ENCODE measurements at places on chromosomes 6 and 20.

DNA sequence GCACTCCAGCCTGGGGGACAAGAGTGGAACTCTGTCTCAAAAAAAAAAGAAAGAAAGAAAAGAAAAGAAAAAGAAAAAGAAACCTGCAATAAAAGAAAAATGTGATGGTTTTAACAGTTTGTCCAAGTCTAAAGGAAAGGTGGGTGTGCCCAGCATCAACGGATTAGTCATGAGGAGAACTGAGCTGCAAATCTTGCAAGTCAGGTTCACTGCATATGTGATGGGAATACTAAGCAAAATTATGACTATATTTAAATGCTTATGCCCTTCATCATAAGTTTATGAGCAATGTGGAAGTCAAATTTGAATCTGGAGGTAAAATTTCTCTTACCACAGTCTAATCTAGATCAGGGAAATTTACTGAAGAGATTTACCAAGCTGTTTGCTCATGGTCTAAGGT is 13.1 kb upstream of the CDK19 start:
- no peak for DNase-seq

- DNase-seq, result no peak
Observed at GRCh38 chr6:147117580-147117979, 86.6 kb upstream of the STXBP5 start.

DNA sequence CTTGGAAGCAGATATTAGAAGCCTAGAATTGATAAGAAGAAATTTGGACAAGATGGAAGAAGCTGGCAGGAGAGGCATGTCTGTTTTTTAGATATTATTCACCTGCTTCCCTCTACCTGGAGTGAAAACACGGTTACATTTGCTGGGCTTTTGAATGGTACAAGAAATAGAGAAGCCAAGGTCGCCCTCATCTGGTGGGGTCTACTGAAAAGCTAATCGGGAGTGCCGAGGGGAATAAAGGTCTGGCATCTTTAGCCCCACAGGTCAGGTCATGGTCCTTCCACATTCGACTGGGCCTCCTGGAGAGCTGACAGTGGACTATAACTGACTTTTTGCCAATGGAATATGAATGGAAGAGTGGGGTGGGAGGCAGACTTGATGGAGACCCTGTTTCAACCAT is 4.6 kb upstream of the C2 start:
- DNase-seq, result no peak

GRCh38 chr6:110558575-110558974 is 82.2 kb upstream of the SLC22A16 start:
- no peak for DNase-seq

DNA sequence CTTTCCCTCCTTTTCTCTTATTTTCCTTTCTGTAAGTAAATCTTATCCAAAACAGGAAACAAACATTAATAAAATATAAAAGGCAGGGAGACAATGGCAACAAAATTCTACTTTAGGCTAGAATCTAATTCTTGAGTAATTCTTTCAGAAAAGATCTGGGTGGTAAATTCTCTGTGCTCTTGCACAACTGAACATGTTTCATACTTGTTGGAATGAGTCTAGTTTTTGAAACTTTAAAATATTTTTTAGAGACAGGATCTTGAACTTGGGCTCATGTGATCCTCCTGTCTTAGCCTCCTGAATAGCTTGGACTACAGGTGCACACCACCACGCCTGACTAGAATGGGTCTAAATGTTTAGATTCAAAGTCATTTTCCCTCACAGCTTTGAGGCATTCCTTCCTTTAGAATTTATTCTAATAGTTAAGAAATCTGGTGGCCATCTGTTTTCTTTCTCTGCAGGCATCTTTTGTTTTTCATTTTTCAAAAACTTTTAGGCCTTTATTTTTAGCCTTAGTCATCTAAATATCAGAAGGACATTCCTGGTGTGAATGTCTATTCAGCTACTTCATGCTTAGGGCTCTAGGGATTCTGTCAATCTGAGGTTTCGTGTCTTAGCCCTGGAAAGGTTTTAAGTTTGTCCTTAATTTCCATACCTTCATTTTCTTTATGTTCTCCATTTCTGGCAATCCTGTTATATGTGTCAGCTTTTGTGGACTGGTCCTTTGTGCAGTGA is 76.5 kb downstream of the CDKAL1 start:
- no peak for DNase-seq

- DNase-seq, result no peak
Observed at GRCh38 chr20:55160996-55161395, 685.6 kb downstream of the DOK5 start.

DNA sequence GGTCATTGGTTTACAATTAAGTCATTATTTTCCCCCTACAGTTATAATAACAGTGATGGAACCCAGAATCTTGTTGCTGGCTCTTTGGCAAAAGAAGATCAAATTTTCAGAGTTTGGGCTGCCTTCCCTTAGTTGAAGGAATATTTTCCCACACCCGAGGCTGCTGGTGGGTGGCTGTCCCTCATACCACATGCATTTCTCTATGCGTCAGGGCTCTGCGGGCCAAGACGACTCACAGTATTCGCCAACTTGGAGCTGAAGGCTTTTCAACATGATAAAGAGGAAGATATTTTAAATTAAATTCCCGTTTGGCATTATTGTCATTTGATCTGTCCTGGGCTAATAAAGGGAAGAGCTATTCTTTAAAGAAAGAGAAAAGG is 102.2 kb upstream of the SASH1 start:
- DNase-seq, result no peak

DNA sequence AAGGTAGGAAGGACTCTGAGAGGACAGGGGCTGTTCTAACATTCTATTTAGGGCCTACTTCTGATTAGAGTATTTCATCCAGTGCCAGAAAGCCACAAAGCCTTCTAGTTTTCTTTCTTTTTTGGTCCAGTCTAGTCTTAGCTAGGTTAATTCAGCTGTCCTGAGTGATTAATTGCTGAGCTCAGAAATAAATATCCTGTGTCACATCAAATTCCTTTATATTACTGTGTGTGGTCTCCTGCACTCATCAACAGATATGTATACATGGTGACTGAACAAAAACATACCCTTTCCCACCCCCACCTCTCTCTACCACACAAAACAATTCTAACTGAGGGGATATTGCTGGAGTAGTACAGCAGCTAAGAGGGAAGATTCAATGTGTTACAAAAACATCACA is 601.5 kb upstream of the NRSN1 start:
- DNase-seq, result no peak

- DNase-seq, result no peak
Observed at GRCh38 chr6:118468682-118469465, 79.2 kb upstream of the PLN start.

GRCh38 chr20:42553374-42553773 is 636.3 kb downstream of the PTPRT start:
- no peak for DNase-seq

GRCh38 chr6:90350689-90351554 is 54.3 kb upstream of the BACH2 start:
- DNase-seq, result no peak

DNA sequence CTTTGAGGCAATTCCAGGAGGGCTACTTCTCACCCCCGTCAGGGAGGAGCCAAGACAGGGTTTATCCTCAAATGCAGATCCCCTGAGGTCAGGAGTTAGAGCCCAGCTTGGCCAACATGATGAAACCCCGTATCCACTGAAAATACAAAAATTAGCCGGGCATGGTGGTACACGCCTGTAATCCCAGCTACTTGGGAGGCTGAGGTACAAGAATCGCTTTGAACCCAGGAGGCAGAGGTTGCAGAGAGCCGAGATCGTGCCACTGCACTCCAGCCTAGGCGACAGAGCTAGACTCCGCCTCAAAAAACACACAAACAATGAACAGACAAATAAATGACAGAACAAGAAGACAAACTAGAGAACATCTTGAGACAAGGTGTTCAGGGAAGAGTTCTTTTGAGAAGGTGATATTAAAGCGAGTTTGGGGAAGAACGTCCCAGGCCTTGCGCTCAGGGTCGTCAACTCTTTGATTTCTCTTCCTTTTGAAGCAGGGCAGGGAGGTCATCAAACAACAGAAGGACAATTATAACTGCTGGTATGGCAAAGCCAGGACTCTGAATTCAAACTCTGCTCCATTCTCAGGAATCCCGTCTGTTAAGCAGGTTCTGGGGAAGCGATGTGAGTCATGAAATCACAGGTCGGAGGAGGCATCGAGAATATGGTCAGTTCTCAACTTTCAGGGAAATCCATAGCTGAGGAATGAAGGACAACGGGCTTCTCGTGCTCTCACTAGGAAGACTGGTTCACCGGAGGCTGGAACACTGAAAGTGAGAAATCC is 1.4 kb upstream of the RALY start:
- no peak for DNase-seq

DNA sequence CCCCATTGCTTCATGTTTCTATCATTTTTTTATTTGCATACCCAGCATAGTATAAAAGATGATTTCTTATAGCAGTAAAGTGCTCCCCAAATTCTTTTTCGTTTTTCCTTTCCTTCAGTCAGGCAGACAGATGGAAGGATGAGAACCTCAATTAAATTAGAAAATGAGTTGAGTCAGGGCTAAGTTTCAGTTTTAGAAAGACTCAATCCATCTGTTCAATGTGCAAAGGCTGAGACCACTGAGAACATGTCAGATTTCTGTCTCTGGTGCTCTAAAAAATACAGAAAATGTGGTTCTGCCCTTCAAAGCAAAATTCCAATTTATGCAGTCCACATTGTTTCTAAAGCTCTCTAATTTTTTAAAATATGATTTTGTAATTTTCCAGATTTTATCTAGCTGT is 257.6 kb upstream of the HS3ST5 start:
- no peak for DNase-seq

- no peak for DNase-seq
Observed at GRCh38 chr20:57211908-57212533, 54.4 kb downstream of the BMP7 start.

DNA sequence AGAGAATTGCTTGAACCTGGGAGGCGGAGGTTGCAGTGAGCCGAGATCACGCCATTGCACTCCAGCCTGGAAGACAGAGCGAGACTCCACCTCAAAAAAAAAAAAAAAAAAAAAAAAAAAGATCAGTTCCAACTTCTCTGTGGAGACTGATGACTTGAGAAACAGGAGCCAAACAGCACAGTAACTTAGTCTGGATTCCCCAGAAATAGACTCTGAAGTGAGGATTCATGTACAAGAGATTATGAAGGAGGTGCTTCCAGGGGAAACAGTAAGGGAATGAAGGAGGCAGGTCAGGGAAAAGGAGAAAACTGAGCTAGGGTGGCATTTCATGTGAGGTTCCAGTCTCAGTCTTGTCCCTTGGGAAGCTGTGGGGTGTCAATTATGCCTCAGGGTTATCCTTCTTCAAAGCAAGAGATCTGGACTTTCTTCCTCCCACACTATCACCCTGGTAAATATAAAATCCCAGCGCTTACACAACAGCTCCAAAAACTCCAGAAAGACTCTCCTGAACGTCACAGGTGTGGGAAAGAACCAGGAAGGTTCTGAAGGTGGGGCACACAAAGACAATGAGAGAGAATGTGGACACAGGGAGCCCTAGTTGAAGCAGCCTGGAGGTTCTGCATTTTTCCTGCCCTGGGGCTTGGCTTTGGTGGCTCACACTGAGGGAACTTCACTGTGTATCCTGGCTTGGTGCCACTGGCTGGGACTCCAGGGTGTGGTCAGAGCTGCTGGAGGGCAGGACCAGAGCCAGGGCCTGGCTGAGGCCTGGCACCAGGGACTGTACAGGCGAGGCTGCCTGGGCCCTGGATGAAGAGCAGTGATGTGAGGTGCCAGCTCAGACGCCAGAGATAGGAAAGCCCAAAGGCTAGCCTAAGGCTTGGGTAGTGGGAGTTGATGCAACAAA is 46.8 kb downstream of the PCNA start:
- no peak for DNase-seq

DNA sequence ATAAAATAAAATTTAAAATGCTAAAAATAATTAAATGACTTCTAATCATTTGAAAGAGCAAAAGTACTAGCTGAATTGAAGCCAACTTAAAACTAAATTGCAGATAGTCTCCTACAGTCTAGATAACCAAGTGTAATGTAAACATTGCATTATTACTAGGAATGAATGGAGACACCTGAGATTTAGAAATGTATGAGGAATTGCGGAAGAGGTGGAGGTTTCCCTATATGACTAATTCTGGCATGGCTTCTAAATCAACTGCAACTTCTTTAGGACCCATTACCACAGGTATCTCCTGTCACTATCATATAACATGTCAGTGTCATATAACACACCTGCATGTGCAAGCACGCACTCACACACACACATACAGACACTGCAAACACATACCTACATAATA is 13.2 kb upstream of the GPR6 start:
- DNase-seq, result no peak

- no peak for DNase-seq
Observed at GRCh38 chr6:33075208-33075567, 602 bp upstream of the HLA-DPB1 start.
